ENCODE measurements at places on chromosomes 13 and 19.

DNA sequence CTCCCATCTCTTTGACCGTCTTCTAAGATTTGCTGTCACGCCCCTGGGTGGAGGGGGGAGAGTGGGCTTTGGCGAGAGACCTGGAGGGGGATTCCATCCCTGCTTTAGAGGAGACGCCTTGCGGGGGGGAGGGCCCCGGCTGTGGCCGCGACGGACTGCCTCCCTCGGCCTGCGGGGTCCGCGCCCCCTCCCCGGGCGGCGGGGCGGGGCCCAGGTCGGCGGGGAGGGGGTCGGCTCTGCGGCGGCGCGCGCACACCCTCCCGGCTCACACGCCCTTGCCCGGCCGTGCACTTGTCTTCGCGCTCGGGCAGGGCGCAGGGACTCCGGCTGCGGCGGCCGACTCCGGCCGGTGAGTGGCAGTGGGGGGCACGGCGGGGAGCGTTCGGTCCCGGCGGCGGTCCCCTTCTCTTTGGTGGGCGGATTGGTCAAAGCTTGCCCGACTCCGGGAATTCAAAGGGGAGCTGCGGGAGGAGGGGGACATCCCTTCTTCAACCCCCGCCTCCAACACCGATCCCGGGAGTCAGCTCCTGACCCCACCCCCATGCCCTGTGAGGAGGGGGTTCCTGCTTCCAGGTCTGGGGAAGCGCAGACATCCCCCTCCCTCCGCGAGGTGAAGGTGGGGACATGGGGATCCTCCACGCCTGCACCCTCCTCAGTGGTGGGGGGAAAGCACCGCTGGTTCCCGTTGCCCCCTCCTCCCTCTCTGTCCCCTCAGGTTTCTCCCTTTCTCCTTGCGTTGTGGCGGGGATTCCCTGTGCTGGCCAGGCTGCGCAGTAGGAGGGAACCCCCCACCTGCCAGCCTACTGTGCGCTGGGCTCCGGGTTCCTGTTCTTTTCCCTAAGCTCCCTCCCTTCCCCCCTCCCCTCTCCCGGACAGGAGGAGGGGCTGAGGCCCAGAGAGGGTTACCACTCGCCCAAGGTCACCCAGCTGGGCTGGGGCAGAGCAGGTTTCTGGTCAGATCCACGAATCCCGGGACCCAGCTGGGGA, 14.6 kb upstream of the KCNN1 start:
- no peak for DNase-seq

- no peak for DNase-seq
Observed at GRCh38 chr13:85592211-85592610, 207.0 kb downstream of the SLITRK6 start.

DNA sequence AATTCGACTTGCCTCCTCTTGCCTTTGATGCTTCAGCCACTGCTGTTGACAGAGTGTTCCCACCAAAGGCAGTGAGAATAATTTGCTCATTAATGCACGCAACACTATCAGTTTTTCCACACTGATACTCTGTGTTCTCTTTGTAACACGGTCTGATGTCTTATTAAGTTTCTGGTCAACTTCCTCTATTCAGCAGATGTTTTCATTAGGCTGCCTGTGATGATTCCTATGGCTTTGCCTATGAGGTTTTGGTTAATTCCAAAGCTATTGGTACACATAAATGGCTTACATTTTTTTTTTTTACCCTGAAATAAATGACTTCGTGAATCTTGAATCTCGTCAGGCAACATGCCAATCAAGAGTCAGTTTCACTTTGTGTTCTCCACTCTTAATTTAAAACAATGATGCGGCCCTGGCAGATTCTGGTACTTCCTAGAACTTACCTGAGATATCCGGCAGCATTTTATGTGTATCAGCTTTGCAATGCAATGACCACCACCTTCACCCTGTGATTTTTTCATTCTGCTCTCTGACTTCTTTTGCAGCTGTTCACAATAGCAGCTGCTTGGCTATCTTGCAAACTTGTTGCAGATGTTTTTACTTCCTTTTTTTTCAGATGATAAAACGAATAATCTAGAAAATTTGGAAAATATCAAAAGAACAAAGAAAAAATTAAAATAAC, 27.5 kb upstream of the KL start:
- DNase-seq = no peak

DNA sequence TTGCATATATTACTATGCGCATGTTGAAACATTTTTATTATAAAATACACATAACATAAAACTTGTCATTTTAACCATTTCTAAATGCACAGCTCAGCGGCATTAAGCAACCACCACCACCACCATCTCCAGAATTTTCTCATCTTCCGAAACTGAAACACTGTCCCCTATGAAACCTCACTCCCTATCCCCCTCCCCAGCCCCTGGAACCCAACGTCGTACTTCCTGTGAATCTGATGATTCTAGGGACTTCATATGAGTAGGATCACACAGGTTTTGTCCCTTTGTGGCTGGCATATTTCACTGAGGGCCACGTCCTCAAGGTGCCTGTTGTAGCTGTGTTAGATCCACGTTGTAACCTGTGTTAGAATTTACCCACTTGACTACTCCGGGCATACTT, 716 bp upstream of the MAP2K2 start:
- no peak for DNase-seq

GRCh38 chr13:99895444-99896368, 75.9 kb downstream of the ZIC5 start:
- DNase-seq = no peak

GRCh38 chr19:12723641-12724426, at the start of gene TNPO2:
Gene TNPO2, minus strand, starts transcription at chr19:12723932. Its CDS starts 2,955 bp downstream, at chr19:12720977.
- DNase-seq = peak; percentile 56

DNA sequence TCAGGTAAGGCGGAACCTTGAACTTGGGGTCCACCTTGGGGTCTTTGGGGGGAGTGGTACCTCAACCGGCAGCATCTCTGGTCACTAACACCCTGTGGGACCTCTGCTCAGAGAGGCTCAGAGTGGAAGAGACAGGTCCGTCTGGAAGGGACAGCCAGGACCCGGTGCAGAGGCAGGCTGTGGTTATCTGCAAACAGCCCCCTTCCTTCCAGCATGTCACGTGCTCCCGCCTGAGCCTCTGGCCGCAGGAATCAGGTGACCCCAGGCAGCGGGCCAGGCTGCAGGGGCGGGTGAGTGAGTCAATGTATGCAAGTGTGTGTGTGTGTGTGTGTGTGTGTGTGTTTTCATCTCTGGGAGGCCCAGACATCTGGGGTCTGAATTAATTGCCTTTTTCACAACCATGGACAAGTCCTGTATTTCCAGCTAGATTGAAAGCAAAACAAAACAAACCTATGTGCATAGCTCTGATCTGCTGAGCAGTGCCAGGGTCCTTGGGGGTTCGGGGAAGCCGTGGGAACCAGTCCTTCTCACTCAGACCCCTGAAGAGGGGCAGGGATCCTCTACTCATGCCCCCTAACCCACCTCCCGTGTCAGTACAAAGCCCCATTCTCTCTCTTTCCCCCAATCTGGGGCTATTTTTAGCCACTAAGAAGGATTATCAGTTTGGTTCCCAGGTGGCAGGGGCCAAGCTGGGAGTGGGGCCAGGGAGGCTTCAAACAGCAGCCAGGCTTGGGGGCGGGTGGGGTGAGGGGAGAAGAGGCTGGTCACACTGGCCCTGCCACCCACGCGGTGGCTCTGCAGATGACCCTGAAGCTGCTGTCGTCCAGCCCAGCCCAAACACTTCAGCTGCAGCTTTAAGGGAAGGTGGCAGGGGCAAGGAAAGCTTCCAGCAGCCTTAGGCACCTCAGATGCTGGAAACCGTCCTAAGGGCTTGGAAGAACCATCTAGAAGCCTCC, 31.4 kb downstream of the CERS4 start:
- peak; percentile 60 for DNase-seq

GRCh38 chr19:11288349-11288748, 7.6 kb upstream of the TSPAN16 start:
- no peak for DNase-seq

GRCh38 chr19:52665529-52665928, 27.4 kb upstream of the ZNF83 start:
- peak; percentile 90 for DNase-seq

DNA sequence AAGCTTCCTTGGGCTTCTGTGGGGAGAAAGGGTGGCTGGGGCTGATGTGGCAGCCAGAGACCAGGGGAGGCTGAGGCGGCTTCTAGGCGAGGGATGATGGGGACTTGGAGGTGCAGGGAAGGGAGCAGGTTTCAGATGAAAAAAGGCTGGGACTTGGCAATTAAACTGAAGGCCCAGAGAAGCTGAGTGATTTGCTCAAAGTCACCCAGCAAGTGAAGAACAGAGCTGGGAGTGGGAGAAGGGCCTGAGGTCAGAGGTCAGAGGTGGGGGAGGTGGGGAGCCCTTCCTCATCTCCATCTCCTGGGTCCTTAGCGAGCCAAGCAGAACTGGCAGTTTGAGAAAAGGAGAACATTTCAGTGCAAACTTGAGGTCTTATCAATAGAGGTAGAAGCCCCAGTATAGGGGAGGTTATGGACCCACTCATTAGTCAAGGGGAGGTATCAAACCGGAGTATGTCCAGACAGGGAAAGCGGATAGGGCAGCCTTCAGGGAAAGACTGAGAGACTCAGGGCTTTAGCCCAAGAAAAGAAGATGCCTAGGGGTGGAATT, 49.6 kb upstream of the NFIC start:
- DNase-seq = no peak

DNA sequence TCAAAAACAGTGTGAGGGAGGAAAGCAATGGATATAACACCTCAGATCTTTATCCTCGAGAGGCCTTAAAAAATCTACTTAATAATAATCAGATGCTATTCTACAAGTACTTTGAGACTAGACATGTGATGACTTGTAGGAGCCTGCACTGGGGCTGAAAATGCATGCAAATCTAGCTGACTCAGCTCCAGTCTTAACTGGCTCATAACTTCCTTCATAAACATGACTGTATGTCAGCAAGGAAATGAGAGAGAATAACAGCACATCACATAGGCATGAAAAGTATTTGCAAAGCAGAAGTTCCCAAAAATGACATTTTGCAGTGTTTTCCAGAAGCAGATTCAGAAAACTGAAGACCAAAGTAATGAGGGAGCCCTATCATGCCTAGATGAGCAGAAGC, 38.1 kb downstream of the PSG5 start:
- peak; percentile 63 for DNase-seq

DNA sequence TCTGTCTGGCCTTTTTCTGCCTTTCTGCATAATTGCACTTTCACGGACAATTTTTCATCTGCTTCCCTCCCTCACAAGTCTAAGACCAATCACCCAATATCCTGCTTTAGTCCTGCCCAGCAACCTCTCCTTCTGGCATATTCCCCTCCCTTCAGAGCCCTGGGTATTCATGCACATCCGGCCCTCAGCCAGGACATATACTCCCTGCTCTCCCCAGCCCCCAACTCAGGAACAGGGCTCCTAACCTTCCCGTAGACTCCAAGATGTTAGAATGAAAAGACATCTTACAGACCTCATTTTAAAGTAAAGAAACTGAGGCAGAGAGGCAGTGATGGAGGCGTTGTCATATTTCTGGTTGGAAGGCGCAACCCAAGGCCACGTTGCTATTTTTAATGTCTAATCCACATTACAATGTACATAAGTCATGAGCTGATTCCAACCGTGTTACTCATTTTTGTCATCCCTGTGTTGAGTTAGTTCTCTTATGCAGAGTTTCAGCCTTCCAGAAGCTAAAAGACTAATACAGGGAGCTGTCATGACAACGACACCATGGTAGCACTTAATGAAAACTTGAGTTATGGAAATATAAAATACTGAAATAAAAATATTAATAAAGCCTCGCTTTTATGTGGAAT, 209.2 kb downstream of the TSHZ3 start:
- DNase-seq = peak; percentile 93

DNA sequence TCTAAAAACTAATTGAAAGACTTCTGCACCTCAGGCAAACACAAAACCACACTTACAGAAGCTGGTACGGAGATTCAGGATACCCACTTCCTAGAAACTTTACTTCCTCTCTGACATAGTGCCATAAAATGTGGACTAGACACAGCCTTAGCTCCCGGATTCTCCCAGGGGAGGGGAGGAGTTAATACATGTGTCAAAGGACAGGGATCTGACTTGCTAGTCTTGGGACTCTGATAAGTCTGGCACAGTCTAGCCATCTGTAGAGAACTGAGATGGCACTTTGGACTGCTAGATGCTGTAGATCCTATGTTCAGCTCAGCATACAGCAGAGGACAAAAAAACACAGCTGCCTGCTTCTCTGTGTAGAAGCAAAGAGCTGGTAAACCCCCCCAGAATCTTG, 769.8 kb upstream of the MIR17HG start:
- no peak for DNase-seq

- DNase-seq = no peak
Observed at GRCh38 chr13:110600261-110600819, 15.0 kb upstream of the NAXD start.

DNA sequence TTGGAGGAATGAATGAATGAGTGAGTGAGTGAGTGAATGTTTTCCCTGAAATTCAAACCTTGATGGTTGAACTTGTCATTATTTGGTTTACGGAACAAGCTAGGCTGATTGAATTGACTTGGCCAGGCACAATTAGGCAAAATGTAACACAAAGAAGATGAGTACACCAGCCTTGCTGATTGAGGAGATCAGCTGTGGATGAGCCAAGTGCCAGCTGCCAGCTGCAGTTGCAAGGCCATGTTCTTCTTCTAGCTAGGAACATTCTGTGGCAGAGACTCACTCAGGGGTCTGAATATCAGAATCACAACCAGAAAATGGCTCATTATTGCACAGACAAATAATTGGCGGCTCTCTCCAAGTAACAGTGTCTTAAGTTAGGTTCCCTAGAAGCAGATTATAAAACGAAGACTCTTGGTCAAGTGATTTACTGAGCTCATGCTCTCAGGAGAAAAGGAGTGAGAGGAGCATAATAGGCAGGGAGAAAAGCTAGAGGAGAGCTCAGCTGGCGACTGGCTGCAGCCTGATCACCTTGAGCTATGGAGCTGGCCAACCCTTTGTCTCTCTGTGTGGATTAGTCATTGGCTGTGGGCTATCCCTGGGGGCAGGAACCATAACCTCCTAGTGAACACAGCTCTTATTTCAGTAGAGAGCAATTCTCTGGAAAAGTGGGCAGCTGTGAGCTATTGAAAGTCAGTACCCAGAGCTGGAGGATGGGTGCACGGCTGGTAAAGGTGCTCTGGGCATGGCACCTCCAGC, 225.3 kb upstream of the SERP2 start:
- no peak for DNase-seq

- no peak for DNase-seq
Observed at GRCh38 chr19:35055715-35056179, 14.2 kb downstream of the HPN start.

GRCh38 chr13:89568276-89568675, 1779.2 kb upstream of the MIR17HG start:
- no peak for DNase-seq

- peak; percentile 29 for DNase-seq
Observed at GRCh38 chr13:40671956-40672764, 5.7 kb upstream of the FOXO1 start.

DNA sequence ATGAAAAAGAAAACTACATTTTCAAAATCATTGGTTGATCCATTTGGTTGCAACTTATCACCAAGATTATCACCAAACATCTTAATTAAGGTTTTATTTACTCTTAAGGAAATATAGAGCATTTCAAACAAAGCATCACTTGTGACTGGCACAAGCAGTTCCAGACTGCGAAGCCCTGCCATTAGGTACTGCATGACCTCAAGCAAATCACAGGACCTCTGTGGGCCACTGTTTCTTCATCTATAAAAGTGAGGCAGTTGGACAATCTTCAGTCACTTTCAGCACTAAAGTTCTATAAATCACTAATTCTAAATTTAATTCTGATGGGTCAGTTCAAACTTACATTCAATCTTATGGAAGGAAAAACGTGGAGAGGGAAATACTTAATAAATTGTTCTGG, 2.0 kb downstream of the ELF1 start:
- DNase-seq = no peak
